ENCODE measurements at places on chromosomes 12 and 14.
A peak's percentile ranks its signal among the peaks of the same experiment; 100 is the strongest.

- DNase-seq = peak; percentile 3
These were observed 143.7 kb upstream of the DIO2 start for GRCh38 chr14:80354860-80355581.

- no peak for DNase-seq
These were observed 17.2 kb upstream of the HECTD1 start for GRCh38 chr14:31224808-31225207.

- DNase-seq = peak; percentile 62
These were observed 431 bp downstream of the HIP1R start for GRCh38 chr12:122835750-122836026.

DNA sequence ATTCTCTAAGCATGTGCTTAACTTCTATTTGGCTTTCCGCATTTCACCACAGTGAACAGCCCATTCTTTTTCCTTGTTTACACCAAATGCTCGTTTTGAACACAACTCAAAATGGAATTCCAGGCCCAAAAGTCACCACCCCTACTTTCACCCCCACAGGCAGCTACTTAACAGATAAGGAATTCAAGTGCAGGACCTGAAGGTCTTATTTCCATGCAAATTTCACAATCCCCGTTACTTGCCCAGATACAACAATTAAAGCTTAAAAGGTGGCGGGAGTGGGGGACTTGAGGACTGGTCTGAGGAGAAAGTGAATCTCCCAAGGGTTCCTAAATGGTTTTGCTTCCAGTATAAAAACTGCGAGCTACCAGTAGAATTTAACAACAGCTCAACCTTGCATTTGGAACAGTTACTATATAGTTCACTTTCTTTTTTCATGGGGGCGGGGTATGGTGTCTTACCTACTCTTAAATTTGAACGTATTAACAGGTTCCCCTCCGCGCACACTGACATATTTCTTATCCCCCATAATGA, 3.7 kb downstream of the USP44 start:
- DNase-seq = no peak

GRCh38 chr14:22096514-22096895, 422.9 kb upstream of the OR4E1 start:
- no peak for DNase-seq

GRCh38 chr12:11826574-11826973, 177.1 kb downstream of the ETV6 start:
- DNase-seq = no peak

GRCh38 chr14:24817212-24818057, 183.4 kb upstream of the GZMB start:
- no peak for DNase-seq

Data from NCI-H146 (cell line).